ENCODE measurements at places on chromosomes 1 and 21. TPM values are rescaled to one million over a fixed set of nuclear protein-coding genes. Genes with fewer than 3 reads are reported as not detected.

Gene HHAT
- 8.5 TPM for total RNA-seq

Gene RNU1-2
- total RNA-seq: 2,882 TPM

Gene KCNE2
- not detected for total RNA-seq

Gene S100B
- 1.2 TPM for total RNA-seq

Gene SAMSN1
- not detected for total RNA-seq

Gene APCS
- total RNA-seq: not detected

Gene TRAF5
- 20.6 TPM for total RNA-seq

Gene FAM72A
- total RNA-seq: 2.9 TPM
